ENCODE measurements at places on chromosomes 3 and 15.

DNA sequence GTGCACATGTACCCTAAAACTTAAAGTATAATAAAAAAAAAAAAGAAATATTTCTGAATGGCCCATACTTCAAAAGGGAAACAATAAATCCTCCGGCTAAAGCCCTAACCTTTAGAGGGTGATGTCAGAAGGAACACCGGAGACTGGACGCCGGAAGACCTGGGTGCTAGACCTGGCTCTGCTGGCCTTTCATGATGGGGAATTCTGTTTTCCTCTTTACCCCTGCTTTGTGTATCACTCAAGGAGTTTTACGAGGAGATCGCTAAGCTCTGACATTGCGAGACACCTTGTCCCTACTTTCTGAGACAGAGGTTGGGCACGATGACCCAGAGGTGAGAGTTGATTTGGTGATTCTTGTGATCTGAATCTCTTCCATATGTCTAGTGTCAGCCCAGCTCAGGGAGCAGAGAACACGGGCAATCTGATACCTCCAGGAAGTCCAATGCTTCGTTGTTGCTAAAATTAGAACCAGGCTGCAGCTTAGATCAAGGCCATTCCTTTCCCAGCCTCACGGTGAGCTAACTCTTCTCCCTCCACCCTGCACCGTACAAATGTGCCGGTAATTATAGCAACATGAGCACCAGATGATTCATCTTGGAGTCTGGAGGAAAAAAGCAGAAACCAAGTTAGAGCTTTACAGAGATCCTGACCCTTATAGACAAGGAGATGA is 42.0 kb upstream of the CFAP161 start:
- peak; percentile 93 for DNase-seq

GRCh38 chr3:100893108-100893507 is 100.1 kb downstream of the ABI3BP start:
- no peak for DNase-seq

- DNase-seq = peak; percentile 60
Measured at GRCh38 chr3:151931171-151931570, 57.7 kb downstream of the SUCNR1 start.

GRCh38 chr3:23199649-23200048 is 3.5 kb upstream of the UBE2E2 start:
- no peak for DNase-seq

DNA sequence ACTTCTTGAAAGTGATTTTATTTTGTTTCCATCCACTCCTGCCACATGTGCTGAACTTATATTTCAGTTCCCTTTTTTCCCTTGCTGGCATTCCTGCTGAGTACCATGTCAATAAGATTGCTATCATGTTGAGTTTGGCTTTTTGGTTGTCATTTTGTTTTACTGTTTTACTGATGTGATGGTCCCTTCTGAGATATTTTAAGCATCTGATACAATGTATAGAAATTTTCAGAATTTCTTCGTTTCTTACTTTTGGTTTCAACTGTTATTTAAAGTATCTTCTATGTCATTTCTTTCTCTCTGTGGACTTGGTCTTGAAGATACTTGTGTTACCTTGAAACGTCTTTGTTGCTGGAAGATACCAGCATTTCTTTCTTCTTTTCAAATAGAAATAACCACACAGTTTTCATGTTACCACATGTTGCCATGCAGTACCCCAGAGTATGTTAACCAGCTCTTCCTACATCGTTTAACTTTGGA is 14.1 kb downstream of the SIDT1 start:
- DNase-seq = no peak

GRCh38 chr3:23201154-23201838 is 1.8 kb upstream of the UBE2E2 start:
- DNase-seq = no peak

DNA sequence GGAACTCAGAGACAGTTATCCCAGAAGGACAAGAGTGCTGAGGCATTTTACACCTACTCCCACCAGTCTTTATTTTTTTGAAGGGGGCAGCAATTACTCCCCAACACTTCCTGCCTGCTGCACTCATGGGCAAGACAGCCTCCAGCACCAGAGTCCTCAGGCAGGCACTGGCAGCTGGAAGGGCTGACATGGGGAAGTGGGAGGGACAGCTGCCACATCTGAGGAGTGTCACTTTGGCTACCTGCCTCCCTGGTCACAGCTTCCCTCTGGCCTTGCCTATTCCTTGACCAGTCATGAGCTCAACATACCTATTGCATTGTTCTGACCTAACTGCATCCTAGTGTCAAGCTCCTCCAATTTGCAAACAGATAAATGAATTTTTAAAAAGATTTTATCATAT is 10.2 kb upstream of the LACTB start:
- no peak for DNase-seq

- DNase-seq = no peak
Measured at GRCh38 chr15:82143390-82144385, 97.9 kb upstream of the MEX3B start.

- no peak for DNase-seq
Measured at GRCh38 chr15:58465866-58466517, 34.2 kb downstream of the LIPC start.

DNA sequence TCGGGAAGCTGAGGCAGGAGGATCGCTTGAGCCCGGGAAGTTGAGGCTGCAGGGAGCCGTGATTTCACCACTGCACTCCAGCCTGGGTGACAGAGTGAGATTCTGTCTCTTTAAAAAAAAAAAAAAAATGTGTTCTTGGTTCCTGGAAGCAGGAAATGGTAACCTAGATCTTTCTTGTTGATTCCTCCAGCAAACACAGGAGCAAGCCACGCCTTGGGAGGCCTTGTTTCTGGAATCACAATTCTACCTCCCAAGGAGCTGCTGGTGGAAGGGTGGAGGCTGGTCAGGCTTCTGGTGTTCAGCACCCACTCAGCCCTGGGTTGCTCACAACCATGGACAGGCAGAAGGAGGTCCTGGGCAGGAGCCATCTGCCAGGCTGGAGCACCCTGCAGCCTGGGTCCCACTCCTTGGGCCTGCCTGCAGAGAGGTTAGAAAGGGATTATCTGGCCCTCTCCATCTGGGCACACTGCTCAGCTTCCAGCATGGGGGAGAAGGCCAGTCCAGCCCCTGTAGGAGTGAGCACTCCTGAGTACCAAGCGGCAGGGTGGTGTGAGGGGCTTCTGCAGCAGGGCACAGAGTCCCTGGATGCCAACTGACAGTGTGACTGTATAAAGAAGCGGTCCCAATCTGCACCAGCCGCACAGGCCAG is 65.6 kb downstream of the ABTB1 start:
- DNase-seq = peak; percentile 82

DNA sequence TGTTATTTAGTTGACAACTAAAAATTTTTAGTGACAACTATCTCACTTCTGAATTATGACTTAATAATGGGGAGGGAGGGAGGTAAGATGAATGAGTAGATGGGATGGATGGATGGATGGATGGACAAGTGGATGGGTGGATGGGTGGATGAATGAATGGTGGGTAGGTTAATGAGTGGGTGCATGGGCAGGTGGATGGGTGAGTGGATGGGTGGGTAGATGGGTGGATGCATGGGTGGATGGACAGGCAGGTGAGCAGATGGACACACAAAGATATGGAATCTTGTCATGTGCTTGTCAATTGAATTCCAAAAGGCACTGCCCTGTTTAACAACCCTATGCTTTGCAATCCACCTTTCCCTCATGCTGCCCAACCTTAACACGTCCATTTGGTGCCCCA is 41.5 kb downstream of the KLHL25 start:
- DNase-seq = no peak

GRCh38 chr3:96657710-96658109 is 156.7 kb upstream of the EPHA6 start:
- DNase-seq = no peak

DNA sequence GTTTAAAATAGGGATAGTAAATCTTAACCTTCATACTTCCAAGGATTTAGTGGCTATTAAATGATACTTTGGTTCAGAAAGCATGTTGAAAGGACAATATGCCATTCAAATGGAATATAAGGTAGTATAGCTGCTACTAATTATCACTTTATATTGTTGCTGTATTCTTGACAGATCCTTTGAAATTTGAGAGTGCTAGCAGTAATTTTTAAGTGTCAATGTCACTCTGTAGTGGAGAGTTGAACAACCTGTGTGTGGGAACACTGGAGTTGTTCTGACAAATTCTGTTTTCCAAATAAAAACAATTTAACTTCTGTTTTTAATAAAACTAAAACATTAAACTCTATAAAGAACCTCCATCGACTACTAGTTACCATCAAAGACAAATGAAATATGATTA is 565.7 kb downstream of the FGF12 start:
- DNase-seq = no peak

GRCh38 chr15:55197362-55197705 is 593 bp upstream of the RSL24D1 start:
- DNase-seq = no peak

GRCh38 chr3:37400945-37401344 is 226.6 kb upstream of the LRRFIP2 start:
- no peak for DNase-seq

All from fibroblast of skin of back (primary cell).